ENCODE measurements at places on chromosomes 2 and 18. TPM values are rescaled to one million over a fixed set of nuclear protein-coding genes. Genes with fewer than 3 reads are reported as not detected.

EMX1 gene
- polyA plus RNA-seq = 0.62 TPM

IL37 gene
- polyA plus RNA-seq = not detected

CCDC148 gene
- polyA plus RNA-seq = 0.25 TPM

MALT1 gene
- polyA plus RNA-seq = 6.1 TPM

DYSF gene
- polyA plus RNA-seq = 2.1 TPM

MC4R gene
- polyA plus RNA-seq = not detected

Measured in stomach (tissue), 19 donors.